Esophagus squamous epithelium (tissue), 5 donors: ENCODE measurements at places on chromosomes 1 and 21. TPM values are rescaled to one million over a fixed set of nuclear protein-coding genes. Genes with fewer than 3 reads are reported as not detected.

DNA sequence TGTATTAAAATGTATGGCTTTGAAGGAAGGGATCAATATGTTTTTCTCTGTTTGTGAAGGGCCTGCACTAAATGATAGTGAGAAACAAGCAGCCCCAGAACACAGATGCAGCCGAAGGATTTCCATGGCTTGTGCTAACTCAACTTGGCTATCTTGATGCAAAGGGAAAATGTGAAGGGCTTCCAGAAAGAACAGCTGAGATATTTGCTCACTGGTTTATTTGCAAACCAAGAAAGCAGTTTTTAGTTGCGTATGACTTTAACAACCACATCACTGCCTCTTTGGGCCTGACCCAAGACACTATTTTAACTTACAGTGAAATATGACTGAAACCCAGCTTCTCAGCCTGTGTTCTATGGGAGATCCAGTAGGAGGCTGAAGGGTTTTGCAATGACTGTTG lies 369.9 kb downstream of the SETD4 start:
- DNase-seq = no peak

DNA sequence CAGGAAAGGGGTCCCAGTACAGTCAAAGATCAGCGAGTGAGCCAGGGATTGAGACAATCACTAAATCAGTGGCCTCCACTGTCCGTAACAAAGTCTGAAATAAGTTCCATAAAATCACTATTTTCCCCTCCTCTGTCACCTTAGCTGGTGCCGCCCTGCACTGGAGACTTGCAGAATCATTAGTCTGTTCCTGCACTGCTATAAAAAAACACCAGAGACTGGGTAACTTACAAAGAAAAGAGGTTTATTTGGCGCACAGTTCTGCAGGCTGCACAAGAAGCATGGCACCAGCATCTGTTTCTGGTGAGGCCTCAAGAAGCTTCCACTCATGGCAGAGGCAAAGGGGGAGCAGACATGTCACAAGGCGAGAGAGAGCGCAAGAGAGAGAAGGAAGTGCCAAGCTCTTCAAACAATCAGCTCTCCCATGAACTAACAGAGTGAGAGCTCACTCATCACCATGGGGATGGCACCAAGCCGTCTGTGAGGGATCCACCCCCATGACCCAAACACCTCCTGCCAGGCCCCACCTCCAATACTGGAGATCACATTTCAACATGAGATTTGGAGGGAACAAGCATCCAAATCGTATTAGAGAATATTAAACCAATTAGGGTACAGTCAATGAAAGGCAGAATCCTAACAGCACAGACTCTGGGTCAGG lies 129.8 kb upstream of the TIAM1 start:
- DNase-seq = no peak

DNA sequence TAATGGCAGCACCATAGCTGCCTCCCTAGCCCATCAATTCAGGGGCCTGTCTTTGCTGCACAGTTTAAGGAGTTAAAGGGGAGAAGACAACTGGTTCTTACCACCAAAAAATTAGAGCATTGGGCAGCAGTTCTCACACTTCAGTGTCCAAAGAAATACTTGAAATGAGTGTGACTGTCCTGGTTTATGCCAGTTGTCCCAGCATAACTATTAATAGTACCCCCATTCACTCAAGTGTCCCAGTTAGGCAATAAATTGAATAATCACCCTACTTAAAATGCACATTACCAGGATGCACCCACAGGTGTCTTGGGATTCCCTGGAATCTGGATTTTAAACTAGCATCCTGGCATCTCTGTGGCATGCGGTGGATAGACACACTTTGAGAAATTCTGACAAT lies 51.1 kb downstream of the FAM163A start:
- DNase-seq = no peak

GRCh38 chr1:40014812-40015594 lies 25.5 kb upstream of the CAP1 start:
- DNase-seq = no peak

DNA sequence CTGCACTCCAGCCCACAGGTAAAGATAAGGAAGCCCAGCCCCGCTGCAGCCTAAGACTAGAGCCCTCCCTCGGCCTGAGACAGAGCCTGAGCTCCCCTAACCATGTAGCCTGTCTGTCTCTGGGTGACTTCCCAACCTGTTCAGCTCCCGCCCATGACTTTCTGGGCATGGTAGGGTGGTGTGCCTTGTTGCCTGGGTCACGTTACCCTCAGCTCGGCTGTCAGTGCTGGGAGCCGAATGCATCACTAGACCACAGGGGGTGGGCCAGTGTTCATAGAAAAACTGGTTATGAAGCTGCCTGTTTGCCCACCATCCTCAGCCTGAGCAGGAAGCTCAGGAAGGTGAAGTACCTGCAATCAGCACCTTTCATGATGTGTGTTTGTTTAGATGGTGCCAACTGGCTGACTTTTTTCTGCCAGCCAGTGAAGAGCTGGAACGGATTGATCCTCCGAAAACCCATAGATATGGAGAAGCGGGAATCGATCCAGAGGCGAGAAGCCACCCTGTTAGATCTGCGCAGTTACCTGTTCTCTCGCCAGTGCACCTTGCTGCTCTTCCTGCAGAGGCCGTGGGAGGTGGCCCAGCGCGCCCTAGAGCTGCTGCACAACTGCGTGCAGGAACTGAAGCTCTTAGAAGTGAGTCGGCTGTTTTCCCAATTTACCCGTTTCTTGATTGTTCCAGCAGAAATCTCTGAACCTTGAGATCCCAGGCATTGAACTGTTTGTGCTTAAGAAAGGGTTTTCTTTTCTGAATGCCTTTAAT lies 43.9 kb upstream of the PWP2 start:
- DNase-seq = no peak

- DNase-seq = no peak
Measured at GRCh38 chr1:55707846-55708245, 492.7 kb upstream of the USP24 start.

DNA sequence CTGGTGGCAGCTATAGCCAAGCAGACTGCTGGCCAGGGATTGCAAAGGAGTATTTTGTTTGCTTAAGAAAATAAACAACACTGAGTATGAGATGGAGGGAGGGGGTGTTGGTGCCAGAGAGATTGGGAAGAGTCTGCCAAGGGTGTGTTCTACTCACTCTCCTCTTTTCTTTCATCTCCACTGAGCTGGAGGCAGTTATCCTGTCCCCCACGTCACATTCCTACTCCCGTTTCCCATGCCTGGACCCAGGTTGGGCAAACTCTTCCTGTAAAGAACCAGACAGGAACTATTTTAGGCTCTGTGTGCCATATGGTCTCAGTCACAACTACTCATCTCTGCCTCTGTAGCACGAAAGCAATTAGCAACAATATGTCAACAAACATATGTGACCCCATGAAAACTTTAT lies 1.4 kb upstream of the IL24 start:
- no peak for DNase-seq

DNA sequence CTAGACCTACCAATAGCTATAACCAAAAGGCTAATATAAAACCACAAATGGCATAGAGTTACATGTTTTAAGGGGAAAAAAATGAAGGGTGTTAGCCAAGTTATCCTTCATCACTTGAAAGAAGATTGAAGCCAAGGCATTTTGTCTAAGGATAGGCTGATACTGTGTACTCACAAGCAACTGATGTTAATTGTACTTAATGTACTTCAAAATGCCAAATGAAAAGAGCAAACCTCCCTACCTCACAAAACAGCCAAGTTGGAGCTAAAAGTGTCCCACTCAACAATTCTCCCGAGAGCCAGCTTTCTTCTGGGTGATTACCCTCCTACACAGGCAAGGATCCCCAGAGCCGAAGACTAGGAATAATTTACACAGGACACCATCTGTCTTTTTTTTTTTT lies 4.4 kb upstream of the IGSF3 start:
- no peak for DNase-seq

The POMGNT1 gene
- total RNA-seq = 36.7 TPM

The AMY2B gene
- total RNA-seq = 3.1 TPM

The KRTAP24-1 gene
- total RNA-seq = not detected

The CORT gene
- 0.70 TPM for total RNA-seq

The THAP3 gene
- total RNA-seq = 4.8 TPM
